ENCODE measurements at places on chromosomes 5 and 9.
A peak's percentile ranks its signal among the peaks of the same experiment; 100 is the strongest.

DNA sequence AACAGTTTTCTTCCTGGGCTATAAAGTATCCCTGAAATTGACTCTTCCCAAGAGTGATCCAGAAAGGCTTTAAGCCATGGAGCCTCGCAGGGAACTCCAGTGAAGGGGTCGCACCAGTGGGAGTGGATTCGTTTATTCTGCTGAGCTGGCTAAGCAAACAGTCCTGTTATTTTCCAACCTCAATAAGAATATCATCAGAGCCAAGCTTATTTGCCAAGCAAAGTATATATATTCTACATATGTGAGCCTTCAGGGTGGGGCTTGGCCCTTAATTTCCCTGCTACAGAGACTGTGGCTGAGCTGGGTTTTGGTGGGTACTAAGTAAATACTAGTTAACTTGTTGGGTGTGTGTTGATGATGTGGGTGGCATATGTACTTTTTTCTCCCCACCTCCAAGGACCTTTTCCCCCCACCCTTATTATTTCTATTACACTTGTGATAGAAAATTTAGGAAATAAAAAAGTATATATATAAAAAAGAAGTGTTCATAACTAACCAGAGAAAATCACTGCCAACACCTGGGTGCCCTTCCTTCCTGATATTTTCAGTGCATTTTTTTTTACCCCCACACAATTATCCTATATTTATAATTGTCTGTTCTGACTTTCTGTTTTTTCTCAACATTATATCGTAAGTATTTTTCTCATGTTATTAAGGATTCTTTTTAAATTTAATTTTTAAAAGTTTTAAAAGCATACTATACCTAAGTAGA is 5.3 kb downstream of the GSN start:
- DNase-seq, result no peak

DNA sequence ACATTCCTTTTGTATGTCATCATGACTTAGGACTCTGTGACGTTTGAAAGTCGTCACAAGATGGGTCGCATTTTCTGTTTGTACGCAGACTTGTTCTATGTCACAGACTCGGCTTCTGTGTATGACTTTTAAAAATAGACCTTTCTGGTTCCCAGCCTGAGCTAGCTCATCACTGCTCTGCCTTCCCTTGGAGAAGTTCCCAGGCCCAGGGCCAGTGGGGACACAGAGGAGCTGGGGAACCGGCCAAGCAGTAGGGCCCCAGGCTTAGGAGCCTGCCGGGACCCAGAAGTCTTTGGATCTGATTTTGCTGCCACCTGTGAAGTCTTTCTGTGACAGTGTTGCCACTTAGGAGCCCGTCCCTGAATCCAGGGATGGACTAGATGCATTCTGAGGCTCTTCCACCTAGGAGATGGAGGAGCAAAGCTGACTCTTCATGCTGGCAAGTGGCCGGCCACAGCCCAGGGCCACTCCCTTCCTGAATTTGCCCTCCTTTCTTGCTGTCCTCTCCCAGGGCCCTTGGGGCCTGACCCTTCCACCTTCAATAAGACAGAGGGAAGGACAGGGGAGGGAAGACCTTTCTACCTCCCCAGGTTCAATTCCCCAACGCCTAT is 18.1 kb upstream of the UBE2QL1 start:
- no peak for DNase-seq

DNA sequence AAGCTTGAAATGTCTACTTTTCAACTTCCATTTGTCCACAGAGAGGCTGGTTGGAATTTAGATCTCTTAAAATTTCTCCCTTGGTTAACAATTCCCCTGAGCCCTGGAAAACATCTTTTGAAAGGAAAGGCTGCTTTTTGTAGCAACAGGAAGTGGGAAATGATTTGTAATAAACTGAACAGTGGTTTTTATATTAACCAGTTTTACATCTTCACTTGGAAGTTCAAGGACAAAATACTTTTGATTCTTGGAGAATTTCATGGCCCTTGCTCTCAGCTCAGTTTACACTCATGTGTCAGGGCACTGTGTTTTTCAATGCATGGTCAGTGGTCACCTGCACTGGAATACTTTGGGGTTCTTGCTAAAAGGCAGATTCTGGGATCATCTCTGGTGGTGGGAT is 9.9 kb downstream of the MLANA start:
- DNase-seq, result no peak

DNA sequence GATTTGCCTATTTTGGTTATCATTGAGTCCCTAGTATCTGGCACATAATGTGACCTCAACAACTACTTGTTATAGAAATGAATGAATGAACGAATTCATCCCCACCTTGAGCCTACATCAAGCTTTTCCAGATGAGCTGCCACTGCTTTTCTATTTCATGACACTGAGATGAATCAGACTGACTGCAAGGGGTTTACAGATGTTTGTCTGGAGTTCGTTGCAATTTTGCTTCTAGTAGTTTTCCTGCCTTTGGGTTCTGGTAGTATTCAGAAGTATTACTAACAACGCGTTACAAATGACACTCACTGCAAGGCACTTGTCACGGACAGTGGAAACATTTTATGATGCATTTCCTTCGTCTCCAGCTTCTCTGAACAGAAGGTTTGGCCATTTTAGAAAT is 222.3 kb downstream of the CD180 start:
- DNase-seq, result peak; percentile 35

DNA sequence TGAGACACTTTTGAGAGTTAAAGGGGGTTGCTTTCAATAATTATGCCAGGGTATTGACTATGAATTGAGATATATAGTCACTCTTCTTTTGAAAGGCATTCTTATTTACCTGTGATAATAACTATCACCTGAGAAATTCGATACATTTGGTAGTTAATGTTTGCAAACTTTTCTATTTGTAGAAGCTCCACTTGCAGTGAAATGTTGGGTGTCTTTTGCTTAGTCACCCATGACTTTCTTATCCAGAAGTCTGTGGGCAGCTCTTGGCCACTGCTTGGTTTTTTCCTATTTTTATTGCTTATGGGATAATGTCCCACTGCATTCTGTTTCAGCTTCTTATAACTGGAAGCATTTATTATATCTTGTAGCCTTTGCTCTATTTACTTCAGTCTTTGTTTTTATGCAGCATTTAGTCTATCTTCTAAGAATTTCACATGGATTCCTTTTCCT is 3.9 kb downstream of the MACIR start:
- peak; percentile 31 for DNase-seq

DNA sequence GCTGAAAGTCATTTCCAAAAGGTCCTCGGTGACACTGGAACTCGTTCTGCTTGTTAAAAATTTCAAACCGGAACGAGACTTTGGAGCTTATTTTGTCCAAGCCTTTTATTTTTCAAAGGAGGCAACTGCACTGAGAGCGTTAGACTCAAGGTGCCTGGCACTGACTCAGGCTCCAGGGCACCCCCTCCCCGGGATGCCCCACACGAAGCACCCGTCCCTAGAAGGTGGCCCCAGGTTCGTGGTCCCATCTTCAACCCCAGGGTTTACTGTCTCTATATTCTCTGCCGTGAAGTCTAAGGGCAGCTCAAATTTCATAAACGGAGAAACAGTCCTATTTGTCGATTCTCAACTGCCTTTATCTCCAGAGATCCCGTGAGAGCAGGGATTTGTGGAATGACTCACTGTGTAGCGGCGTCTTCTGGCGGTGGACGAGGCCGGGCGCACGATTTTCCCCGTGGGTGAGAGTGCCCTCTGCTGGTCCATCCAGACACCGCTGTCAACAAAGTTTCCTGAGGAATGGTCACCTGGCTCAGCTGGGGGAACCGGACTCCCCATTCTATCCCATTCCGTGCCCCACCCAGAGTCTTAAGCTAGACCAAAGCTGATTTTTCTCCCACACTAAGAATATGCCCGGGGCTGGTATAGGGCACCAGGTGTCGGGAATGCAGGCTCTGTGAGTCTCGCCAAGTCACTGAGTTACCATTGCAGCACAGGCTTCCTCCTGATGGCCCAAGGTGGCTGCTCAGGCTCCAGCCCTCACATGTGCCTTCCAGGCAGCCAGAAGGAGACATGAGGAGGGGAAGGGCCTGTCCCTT is 27.1 kb upstream of the SLC6A19 start:
- DNase-seq, result peak; percentile 68

Measured in AG08395 (cell line).